Activated naive CD4-positive, alpha-beta T cell treated with Interleukin-2 at 50 U/mL for 16 hours (primary cell): ENCODE measurements at places on chromosomes 11 and 22.

DNA sequence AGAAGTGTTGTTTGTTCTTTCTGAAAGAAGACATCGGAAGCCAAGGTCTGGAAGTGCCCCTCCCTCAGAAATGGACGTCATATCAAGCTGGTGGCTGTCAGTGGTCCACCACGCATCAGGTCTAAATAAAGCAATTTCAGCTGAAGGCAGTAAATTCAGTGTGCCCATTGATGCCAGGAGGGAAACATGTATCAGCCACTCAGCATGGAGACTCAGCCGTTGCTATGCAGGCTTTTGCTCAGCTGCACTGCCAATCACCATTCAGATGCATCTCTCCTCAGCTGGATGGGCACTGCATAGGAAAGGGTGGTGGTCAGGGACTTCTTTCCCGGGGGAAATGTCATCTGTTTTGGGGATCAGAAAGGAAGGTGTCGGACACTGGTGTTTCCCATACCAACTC lies 878.2 kb downstream of the NTM start:
- no peak for DNase-seq

- DNase-seq, result no peak
Measured at GRCh38 chr22:46625113-46625842, 5.1 kb downstream of the GRAMD4 start.

DNA sequence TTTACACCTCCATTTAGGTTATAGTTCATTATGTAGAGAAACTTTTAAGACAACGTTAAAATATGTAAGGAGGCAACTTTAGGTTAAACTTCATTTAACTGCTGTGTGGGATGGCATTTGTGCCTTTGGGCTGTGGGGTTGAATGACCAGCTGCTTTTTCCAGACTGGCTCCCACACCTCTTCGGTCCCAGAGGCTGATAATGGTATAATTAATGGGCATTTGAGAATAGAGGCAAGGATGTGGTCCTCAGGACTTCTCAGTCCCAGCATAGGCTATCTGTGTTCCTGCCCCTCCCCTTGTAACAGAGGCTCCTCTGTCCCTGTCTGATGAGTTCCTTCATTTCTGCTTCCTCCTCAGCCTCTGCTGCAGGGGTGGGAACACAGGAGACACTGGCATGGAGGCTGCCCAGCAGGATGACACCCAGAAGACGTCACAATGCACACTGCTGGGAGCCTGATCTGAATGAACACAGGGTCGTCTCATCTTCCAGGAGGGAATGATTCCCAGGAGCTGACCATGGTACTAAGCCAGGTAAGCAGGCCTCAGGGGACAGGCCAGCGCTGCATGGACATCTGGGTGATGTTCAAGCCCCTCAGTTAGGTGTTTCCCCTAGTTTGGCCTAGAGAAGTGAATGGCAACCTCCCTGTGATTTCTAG lies 17.1 kb upstream of the GNAZ start:
- no peak for DNase-seq

DNA sequence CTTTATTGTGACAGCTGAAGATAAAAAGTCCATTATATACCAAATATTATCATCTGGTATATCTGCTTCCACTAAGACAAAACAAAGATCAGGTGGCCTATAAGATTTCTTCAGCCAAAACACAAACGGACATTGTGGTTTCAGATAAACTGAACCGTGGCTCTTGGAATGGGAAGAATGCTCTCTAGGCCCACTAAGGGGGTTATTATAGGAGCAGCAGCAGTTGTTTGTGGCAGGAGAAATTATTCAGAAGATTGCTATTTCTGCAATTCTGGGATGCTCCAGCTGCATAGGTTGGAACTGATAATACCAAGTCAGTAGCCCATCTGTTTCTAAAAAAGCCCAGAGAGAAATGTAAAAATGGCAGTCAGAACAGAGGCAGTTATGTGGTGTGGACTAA lies 145.3 kb downstream of the NCAM1 start:
- no peak for DNase-seq

DNA sequence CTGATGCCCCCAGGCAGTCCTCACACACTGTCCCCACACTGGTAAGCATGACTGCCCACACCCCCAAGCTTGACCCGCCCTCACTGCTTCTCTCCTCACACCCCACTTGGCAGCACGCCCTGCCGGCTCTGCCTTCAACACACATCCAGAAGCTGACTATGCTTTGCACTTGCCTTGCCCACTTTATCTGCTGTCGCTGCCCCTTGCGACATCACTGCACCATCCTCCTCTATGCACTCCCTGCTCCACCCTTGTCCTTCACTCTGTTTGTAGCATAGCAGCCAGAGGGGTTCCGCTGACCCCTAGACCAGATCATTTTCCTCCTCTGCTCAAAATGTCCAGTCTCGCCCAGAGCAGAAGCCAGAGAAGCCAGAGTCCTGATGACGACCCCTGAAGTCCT lies 25.3 kb upstream of the SLC25A1 start:
- DNase-seq, result no peak
